ENCODE measurements at places on chromosomes 2 and 18.

DNA sequence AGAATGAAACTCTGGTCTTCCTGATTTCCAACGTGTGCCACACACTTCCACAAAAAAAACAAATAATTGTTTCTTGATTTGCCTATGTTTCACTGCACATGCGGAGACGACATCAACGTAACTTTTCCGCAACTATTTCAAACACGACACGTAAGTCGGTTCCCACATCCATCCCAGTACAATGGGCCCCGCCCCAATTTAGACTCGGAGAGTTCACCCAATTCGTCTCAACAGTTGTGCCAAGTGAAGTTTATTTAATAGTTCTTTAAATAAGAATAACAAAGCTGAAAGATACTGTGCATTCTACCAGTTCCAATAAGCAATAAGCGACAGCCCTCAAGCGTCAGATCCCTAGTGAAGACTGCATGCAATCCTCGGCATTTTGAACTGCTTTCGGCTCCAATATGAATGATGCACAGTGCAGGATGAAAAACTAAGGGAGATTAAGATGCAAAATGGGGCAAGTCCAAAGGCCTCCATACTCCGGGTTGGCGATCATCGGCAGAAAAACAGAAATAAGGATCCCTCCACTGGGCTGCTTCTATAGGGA is 664 bp downstream of the CCT4 start:
- no peak for DNase-seq

DNA sequence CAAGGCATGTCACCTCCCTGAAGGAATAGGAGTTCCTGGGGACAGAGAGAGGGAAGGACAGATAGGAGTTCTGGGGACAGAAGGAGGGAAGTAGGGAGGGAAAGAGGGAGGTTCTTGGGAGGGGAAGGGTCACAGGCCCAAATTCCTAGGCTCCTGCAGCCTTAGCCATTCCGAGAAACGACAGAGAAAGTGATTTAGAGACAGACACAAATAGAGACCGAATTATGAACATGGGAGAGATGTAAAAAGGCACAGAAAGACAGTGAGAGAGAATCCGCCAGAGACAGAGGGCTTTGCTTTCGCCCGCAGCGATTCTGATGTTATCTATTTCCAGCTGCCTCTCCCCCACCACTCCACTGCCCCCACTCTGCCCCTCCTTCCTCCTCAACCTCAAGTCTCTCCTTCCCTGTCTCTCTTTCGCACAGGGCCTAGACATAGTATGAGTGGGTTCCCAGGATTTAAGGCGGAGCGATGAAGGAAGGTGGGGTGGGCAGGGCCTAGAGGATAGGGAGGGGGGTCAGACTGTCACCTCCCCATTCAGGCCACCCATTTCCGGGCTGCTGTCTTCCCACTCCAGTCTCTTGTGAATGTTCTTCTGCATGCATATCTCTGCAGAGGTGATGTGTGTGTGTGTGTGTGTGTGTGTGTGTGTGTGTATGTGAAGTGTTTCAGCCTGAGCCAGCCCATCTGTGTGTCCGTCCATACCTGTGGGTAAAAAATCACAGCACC is 3.3 kb upstream of the WNT6 start:
- no peak for DNase-seq

DNA sequence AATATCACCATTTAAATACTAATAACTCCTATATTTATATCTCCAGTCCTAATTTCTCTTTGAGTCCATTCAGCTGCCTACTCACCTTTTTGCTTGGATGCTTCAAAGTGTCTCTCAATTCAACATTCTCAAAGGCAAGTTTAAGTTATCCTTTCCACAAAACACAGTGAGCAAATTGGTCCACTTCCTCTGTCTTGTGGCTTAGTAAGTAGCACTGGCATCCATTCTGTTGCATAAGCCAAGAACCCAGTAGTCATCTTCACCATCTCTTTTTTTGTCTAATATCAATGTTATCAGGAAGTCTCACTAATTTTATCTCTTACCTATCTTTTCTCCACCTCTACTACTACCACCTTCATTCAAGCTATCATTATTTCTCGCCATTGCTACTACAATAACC is 27.4 kb upstream of the IL1RL1 start:
- DNase-seq = no peak

GRCh38 chr18:58599106-58599505 is 29.8 kb downstream of the ALPK2 start:
- DNase-seq = no peak

- no peak for DNase-seq
These were observed 97.3 kb upstream of the CREB1 start for GRCh38 chr2:207432453-207432852.

GRCh38 chr18:56984731-56985130 is 162.2 kb upstream of the BOD1L2 start:
- no peak for DNase-seq

- no peak for DNase-seq
These were observed 473.9 kb upstream of the CDH2 start for GRCh38 chr18:28650860-28651259.

DNA sequence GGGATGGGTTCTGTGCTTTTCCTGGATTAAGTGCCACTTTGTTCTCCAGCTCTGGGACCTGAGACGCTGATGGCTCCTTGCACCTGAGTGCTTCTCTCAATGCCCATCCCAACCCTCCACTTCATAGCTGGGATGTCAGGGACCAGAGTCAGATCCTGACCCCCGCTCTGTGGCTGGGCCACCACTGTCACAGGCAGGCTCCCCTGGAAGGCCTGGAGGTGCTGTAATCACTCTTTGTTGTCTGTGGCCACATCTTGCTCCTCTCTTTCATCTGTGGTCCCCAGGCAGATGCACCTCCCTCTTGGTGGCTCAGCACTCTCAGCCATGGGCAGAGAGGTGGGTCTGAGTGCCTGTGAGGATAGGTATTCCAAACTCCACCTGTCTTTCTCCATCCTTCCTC is 62.4 kb downstream of the CAPN13 start:
- no peak for DNase-seq

DNA sequence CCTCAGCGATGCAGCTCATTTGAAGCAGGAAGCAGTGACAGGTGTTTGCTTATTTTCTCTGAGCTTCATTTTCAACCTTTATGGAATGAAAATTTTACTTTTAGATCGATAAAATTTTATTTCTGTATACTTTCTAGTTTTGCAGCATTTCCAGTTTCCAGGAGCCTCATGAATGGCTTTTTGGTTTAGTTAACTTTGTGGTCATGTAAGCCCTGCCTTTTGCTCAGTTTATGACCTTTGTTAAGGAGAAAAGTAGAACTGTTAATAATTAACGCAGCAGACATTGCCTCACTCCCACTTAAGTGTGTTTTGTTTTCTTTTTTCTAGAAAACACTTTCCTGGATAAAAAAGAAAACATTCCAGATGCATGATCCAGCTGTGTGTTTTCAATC is 4.4 kb upstream of the FARP2 start:
- no peak for DNase-seq

DNA sequence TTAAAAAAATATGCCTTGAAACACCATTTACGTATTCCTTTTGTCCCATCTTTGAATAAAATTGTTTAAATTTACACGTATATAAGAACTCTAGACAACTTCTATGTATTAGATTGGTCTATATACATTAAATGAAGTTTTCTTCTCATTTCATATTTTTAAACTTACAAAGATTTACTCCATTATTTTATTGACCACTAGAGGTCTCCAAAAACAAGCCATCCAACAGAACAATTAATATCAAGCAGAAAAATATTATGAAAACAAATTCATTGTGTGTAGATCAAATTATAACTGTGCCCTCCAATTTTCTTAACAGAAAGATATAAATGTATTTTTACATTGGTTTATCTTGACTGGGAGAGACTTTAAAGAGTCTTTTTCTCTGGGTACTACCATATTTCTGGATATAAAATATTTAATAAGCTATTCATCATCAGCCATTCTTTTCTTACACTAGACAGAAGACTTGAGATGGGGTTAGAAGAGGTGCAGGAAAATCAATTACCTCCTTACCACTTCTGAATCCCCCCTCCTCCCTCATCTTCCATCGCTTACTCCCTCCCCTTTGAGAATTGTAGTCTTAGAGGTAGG is 66.5 kb downstream of the DPP4 start:
- DNase-seq = no peak

DNA sequence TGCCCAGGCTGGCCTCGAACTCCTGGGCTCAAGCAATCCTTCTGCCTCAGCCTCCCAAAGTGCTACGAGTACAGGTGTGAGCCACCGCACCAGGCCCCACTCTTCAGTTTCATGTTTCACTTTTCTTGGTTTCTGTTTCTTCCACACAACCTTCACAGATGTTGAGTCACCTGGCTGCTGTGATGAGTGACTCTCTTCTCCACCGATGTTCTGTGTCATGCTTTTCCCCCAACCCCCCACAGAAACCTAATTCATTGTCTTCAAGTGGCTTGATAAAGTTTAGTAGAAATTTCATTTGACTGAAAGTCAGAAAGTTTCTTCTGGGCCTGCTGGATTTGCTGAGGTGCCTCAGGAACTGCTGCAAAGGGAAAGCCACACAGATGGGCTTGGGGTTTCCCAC is 78.5 kb downstream of the SPHKAP start:
- no peak for DNase-seq

- DNase-seq = no peak
These were observed 33.1 kb downstream of the MEX3C start for GRCh38 chr18:51164342-51164741.

DNA sequence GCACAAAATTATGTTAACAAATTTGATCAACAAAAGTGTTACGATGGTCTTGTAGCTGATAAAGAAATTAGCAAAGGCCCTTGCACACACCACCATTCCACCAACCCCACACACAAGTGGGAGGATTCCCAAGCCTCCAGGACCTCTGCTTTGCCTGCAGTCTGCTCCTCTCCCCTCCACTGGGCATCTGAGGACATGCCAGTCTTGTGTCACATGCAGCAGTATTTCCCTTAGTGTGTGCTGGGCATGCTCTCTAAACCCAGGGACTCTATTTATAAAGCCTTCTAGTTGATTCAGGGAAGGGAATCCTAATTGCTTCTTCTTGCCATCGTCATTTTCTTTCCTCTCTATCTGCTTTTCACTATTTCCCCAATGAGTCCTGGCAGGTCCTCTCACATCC is 53.3 kb downstream of the KCTD18 start:
- DNase-seq = no peak

GRCh38 chr2:8680822-8681760 is 765 bp upstream of the ID2 start:
- DNase-seq = peak; percentile 74

GRCh38 chr2:119106301-119106897 is 52.2 kb downstream of the C1QL2 start:
- no peak for DNase-seq

DNA sequence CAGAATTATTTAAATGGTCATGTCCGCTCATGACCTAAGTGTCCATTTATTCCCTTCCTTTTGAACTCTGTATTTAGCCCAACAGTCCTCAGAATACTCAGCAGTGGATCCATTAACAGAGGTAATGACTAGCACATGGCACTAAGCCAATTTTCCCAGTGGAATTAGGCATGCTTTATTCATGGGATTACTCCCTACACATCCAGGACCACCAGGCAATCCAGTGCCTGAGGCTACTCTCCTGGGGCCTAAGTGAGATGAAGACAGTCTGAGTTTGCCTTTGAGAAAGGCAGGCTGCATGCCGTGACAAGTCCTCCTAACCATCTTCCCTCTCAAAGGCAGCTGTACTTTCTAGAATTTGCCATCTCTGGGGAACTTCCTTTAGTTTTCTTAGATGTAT is 128.6 kb downstream of the SPOPL start:
- no peak for DNase-seq

DNA sequence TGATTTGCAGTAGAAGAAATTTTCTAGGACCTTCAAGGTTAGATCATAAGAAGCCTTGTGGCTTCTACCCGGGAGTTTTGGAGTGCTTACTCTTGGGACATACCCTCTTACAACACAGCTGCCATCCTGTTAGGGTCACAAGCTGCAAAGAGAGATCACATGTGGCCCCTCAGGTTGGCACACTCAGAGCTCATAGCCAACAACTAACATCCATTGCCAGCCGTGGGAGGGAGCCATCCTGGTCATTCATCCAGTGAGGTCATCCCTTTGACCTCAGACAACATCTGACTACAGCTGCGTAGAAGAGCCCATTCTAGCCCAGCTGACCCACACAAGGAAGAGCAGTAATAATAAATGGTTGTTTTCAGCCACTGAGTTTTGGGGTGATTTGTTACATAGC is 76.9 kb upstream of the NABP1 start:
- no peak for DNase-seq

DNA sequence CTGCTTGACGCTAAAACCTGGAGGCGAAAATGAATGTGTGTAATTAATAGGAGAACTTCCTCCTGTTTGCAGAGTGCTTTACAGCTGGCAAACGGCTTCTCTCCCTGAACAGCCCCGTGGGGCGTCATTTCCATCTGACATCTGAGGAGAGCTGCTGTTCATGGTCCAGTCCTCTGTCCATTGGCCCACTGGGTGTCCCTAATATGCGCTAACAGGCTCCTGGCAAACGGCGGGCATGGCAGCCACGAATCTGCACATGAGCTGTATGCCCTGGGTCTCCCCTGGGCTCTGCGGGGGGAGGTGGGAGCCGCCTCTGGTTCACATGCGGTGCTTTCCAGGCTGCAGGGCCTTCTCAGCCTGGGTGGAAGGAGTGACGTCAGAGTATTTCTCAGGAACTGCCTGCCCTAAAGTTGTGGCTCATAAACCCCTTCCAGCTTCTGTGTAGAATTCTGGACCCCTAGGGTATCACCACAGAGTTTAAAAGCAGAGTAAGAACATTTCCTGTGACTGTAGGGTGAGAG is 73.2 kb downstream of the LRRFIP1 start:
- DNase-seq = no peak

- DNase-seq = no peak
These were observed 70.5 kb downstream of the FAM168B start for GRCh38 chr2:131022731-131023130.

- no peak for DNase-seq
These were observed 44.1 kb upstream of the ZFP36L2 start for GRCh38 chr2:43270461-43270860.

DNA sequence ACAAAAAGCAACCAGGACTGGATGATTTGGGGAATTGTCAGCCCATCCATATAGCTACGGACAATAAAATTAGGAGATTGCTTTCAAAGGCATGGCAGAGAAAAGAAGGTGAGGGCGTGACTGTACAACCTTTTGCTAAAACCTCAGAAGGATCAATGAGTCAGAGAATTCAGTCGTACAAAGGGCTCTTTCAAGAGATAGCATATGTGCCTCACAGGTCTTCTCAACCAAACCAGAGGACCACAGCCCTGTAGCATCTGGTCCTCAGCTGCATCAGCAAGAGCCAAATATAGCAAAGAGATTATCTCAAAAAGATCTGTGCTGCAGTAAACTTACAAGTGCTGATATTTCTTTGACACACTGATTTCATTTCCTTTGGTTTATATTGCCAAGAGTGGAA is 149.9 kb upstream of the RAB6C start:
- DNase-seq = no peak

DNA sequence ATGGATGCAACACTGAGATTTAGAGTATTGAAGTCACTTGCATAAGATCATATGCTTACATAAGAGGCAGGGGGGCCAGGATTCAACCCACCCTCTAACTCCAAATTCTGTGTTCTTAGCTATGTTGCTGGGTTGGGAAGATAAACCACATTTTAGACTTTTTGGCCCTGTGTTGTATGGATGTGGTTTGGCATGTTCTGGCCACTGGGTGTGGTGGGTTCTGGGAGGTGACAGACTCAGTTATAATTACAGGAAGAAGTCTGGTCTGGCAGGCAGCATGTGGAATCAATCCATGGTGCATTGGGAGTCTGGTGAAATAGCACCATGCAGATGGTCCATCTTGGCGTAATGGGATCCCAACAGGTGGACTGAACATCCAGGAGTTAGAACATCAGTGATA is 138.9 kb downstream of the LTBP1 start:
- DNase-seq = no peak

Measured in activated naive CD8-positive, alpha-beta T cell treated with anti-CD3 and anti-CD28 coated beads, Interleukin-2, amount 50 U/mL, for 16 hours (primary cell).